ENCODE measurements at places on chromosomes 12 and 14.

DNA sequence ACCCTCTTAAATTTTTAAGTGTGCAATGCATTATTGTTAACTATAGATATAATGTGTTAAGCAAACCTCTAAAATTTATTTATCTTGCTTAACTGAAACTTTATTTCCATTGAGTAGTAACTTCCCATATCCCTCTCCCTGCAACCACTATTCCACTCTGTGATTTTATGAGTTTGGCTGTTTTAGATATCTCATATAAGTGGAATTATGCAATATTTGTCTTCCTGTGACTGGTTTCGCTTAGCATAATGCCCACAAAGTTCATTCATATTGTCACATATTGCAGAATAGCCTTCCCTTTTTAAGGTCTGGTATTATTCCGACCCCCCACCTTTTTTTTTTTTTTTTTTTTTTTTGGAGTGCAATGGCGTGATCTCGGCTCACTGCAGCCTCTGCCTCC, 247.6 kb downstream of the EMP1 start:
- no peak for DNase-seq

GRCh38 chr14:72812292-72812851, 81.5 kb downstream of the DPF3 start:
- no peak for DNase-seq

- DNase-seq = no peak
These were observed 11.6 kb downstream of the SIX1 start for GRCh38 chr14:60637479-60638315.

DNA sequence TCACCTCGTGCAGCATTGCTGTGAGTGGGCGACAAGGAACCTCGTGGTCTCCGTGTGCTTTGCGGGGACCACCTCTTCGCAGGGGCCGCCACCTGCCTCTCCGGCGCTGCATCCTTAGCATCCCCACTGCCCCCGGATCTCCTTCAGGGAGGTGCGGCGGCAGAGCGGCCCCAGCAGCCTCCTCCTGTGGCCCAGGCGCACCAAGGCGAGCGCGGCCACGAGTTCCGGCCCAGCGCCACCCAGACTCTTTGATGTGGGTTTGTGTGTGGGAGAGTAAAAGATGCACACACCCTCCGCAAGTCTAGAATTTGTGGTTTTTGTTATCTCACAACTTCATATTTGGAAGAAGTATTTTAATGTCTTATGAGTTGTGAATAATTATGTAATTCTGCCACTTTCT, 118.8 kb upstream of the DIO3 start:
- DNase-seq = peak; percentile 61

DNA sequence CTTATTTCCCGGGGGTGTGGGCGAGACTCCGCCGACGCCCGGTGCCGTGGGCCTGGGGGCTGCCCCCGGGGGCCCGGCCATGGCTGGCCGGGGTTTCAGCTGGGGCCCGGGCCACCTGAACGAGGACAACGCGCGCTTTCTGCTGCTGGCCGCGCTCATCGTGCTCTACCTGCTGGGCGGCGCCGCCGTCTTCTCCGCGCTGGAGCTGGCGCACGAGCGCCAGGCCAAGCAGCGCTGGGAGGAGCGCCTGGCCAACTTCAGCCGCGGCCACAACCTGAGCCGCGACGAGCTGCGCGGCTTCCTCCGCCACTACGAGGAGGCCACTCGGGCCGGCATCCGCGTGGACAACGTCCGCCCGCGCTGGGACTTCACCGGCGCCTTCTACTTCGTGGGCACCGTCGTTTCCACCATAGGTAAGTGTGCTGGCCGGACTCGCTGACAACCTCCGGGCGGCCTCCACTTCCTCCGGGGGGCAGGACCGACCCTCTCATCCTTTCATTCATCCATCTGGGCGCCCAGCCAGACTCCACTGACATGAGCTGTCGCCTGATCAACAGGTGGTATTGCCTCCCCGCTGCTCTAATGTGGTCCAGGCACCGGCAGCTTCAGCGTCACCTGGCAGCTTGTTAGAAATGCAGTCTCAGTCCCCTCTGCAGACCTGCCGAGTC, 467 bp downstream of the KCNK13 start:
- DNase-seq = no peak

DNA sequence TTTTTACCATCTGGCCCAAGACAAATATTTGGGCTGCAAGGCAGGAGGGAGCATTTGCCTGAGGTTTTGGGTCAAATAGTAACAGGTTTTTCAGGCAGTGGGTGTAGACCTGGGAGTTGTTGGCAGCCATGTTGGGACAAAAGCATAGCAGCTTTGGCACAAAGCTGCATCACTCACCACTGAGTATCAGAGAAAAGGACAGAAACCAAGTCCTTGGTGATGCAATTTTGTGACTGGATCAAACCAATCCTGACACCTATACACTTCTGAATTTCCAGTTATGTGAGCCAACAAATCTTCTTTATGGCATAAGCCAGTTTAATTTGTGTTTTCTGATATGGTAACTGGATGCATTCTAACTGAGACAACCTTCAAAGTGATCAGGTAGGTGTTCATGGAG, 144.8 kb upstream of the KRR1 start:
- no peak for DNase-seq

DNA sequence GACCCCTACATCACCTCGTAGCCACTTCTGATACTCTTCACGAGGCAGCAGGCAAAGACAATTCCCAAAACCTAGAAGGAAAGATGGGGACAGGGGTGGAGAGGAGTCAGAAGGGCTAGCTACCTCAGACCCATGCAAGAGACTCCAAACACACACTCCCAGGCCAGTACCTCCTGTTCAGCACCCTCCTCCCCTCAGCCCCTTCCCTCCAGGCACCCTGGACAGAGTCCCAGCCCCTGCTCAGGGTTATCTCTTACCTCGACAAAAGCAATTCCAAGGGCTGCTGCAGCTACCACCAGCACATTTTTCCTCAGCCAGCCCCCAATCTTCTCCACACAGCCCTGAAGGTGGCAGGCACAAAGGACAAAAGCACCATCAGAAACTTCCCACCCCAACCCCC, 3.3 kb downstream of the CD63 start:
- no peak for DNase-seq

GRCh38 chr14:74429221-74429691, 3.2 kb upstream of the SYNDIG1L start:
- DNase-seq = no peak

GRCh38 chr14:23640524-23641141, 4.5 kb downstream of the DHRS2 start:
- no peak for DNase-seq

- DNase-seq = no peak
These were observed 24.1 kb downstream of the NUP37 start for GRCh38 chr12:102095677-102096263.

- DNase-seq = peak; percentile 81
These were observed at the start of gene TESPA1 for GRCh38 chr12:54984658-54985376. Gene TESPA1, minus strand, starts transcription at chr12:54984762. Its CDS starts 10,200 bp downstream, at chr12:54974562.

DNA sequence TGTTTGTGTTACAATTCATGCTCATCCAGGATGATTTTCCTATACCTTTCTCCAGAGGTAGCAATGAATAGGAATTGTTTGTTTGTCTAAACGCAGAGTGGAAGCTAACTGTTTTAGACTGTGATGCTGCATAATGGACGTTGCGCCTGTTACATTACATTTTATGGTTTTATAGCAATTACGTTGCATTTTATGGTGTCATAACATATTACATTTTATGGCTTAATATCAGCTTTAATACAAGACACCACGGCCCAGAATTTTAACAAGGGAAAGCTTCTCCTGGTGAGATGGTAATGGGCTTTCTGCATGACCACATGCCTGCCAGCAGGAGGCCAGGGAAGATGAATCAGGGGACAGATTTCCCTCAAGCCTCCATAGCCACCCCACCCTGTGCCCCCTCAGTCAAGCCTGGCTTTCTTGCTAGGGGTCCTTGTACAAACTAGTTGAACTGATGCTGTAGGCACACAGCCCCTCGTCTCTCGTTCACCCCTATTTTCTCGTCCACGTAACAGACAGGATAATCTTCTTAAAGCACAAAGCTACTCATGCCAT, 56.5 kb downstream of the HSPB8 start:
- DNase-seq = no peak

- peak; percentile 82 for DNase-seq
These were observed at the start of gene CAMKK2 for GRCh38 chr12:121296618-121297434. Gene CAMKK2, minus strand, starts transcription at chr12:121296709. Its CDS starts 22,183 bp downstream, at chr12:121274526.

DNA sequence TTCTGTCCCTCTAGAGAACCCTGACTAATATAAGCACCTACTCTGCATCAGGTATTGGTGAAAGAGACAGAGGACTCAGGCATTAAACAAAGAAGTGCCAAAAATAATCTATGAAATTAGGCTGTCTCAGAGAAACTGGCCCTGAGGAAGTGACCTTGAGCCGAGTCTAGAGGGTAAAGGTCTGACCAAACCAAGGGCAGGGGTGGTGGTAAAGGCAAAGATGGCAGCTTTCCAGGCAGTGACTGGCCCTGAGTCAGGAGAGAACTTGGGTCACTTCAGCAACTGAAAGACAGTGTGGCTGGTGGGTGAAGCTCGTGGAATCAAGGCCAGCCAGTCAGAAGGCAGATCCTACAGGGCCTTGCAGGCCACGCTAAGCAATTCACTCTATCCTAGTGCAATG, 30.6 kb downstream of the CDKL1 start:
- no peak for DNase-seq

DNA sequence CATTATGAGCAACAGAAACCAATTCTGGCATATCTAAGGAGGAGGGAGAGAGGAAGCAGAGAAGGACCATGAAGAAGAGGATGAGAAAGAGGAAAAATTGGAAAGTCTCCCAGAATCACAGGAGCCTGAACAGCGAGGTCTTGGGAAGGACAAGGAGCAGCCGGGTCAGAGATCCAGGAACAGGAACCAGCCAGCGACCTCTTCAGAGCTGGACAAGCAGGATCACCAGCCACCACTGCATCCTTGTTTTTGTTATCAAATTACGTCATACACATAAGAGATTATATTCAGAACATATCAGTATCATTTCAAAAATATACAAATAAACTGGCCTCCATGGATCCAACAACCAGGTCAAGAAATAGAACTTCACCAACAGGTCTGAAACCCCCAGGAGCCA, 22.1 kb upstream of the BDKRB2 start:
- no peak for DNase-seq

GRCh38 chr14:101844219-101844618, 82.7 kb downstream of the PPP2R5C start:
- no peak for DNase-seq
